ENCODE measurements at places on chromosomes 7 and 10.

- no peak for DNase-seq
These were observed 110.2 kb downstream of the CPXM2 start for GRCh38 chr10:123781324-123781900.

- DNase-seq, result no peak
These were observed 76.8 kb downstream of the NPSR1 start for GRCh38 chr7:34734771-34735170.

DNA sequence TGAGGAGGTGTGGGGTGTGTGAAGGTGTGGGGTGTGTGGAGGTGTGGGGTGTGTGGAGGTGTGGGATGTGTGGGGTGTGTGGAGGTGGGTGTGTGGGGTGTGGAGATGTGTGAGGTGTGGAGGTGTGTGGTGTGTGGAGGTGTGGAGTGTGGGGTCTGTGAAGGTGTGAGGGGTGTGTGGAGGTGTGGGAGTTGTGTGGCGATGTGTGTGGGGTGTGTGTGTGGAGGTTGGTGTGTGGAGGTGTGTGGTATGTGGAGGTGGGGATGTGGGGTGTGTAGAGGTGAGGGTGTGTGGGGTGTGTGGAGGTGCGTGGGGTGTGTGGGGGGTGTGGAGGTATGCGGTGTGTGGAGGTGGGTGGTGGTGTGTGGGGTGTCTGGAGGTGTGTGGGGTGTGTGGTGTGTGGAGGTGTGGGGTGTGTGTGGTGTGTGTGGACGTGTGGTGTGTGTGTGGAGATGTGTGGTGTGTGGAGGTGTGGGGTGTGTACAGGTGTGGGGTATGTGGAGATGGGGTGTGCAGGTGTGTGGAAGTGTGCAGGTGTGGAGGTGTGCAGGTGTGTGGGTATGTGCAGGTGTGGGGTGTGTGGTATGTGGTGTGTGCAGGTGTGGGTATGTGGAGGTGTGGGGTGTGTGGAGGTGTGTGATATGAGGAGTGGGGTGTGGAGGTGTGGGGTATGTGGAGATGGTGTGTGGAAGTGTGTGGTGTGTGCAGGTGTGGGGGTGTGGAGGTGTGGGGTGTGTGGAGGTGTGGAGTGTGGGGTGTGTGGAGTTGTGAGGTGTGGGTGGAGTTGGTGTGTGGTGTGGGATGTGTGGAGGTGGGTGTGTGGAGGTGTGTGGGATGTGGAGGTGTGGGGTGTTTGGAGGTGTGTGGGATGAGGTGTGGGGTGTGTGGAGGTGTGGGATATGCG, 34.5 kb downstream of the SPDYE17 start:
- DNase-seq, result no peak

GRCh38 chr7:37048674-37049073, 324.4 kb upstream of the AOAH start:
- DNase-seq, result no peak

DNA sequence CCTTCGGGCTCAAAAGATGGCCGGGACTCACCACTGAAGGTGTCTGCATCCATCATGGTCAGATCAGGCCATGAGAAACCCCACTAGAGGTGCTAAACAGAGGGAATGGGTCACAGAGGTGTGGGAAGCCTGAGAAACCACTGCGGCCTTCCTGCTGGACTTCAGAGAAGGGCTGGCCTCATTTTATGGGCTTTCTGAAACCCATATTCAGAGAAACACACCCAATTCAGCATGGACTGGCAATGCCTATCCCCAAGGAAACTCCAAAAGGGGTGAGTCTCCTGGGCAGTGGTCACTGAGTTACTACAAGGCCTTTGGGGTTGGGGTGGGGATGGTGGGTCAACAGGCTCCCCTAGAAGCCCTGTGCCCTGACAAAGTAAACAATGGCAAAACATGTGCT, 58.0 kb downstream of the DLG5 start:
- DNase-seq, result no peak

GRCh38 chr7:15963206-15963605, 276.7 kb upstream of the MEOX2 start:
- DNase-seq, result no peak

GRCh38 chr7:2510909-2511768, 8.4 kb upstream of the LFNG start:
- peak; percentile 71 for DNase-seq

DNA sequence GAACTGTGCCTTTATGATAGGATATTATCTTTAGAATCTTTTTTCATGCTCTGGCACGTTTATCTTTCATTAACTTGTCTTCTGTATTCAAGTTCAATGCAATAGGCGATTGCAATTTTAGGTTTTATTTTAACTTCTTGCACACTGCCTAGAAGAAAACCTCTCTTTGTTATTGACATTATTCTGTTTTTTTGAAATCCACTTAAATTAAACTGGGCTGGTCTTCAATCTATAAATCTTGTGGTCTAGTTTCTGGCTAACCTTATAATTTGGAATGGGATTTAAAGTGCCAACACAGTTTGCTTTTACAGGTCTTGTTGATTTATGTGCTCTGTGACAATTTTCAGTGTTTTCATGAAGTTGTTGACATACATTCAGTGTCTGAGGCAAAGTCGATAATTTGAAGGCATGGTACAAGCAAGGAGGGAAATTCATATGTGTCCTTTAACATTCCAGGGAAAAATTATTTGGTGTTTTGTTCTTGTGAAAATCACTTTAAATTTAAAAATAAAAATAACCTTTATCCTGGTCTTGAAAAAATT, 240.9 kb downstream of the KIAA1217 start:
- DNase-seq, result no peak

DNA sequence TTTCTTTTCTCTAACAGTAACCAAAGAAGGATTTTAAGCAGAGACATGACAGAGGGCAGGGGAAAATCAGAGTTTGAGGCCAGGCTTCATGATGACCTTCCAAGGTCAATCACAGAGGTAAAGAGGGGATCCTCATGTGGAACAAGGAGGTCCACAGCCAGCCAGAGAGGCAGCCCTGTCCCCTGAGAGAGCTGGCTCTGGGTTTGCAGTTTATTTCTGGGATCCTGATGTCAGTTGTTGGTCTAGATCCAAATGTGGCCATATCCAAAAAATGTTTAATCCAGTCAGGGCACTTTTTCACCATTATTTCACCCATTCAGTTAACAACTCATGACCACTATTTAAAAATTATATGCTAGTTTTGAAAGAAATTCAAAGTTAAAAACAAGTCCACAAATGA, 45.6 kb downstream of the GPR141 start:
- no peak for DNase-seq

GRCh38 chr10:97974526-97975525, 55.6 kb downstream of the CRTAC1 start:
- DNase-seq, result no peak

DNA sequence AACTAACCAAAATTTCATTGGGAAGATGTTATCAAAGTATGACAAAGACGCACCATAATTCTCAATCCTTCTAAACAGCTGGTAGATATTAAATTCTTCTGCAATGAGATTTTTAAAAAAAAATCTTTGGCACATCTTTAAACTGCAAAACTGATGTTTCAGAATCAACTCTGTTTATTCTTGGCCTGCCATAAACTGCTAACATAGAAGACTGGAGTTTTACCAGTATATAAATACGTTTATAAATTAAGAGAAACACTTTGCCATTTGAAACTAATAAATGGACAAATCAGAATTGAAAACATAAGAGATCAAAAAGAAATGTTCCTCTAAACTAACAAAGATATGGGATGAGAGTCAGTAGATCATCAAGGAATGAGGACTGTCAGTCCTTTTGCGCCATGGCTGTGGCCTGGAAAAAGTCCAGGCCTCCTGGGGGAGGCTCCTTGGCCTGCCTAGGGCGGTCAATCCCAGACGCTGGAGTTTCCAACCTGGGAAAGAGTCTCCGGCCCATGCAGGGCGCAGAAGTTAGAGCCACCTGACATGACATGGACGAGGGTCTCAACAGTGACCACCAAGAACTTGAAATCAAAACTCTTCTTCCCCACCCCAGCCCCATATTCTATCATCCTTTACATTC, 34.2 kb upstream of the NEBL start:
- DNase-seq, result no peak

GRCh38 chr7:23394488-23395171, 75.7 kb downstream of the IGF2BP3 start:
- peak; percentile 90 for DNase-seq

DNA sequence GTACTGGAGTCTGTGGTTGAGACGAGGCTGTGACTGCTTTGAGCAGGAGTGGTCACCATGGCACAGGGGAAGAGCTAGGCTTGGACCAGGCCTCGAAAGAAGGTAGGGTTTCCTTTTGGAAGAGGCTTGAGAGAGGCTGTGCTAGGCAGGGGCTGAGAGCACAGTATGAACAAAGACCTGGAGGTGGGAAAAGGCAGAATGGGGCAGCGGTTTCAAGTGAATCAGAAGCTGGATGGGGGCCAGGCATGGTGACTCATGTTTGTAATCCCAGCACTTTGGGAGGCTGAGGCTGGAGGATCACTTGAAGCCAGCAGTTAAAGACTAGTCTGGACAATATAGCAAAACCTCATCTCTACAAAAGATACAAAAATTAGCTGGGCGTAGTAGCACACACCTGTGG, 65.9 kb downstream of the CLIP2 start:
- peak; percentile 29 for DNase-seq

- no peak for DNase-seq
These were observed 28.0 kb downstream of the ITPRIP start for GRCh38 chr10:104309980-104310978.

DNA sequence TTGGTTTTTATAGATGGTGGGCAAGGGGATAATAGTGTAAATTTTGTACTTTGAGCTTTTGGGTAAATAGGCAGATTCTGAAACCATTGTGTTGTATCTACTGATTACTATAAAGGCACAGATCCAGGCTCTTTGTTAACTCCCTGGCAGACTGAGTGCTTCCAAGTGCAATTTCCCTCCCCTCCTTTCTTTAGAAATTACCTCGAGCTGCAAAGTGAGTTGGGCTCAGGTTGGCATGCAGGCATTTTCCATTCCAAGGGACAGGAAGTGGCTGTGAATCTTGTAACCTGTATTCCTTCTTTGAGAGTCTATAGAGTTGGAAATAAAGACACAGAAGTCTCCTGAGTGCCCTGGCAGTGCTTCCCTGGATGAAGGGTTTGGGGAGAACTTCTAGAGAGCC, 494.2 kb upstream of the GALNT17 start:
- DNase-seq, result no peak

- peak; percentile 65 for DNase-seq
These were observed 26.6 kb upstream of the LMTK2 start for GRCh38 chr7:98079891-98080648.

GRCh38 chr10:104591441-104591840, 49.6 kb upstream of the SORCS3 start:
- no peak for DNase-seq

- DNase-seq, result no peak
These were observed 44.9 kb downstream of the TMEM178B start for GRCh38 chr7:141118767-141119166.

GRCh38 chr7:47291461-47292081, 290.3 kb downstream of the TNS3 start:
- DNase-seq, result no peak

Measured in NCI-H345 (cell line).